ENCODE measurements at places on chromosomes 2 and 18.

GRCh38 chr2:101018934-101019333 lies 16.8 kb downstream of the RPL31 start:
- DNase-seq = no peak

DNA sequence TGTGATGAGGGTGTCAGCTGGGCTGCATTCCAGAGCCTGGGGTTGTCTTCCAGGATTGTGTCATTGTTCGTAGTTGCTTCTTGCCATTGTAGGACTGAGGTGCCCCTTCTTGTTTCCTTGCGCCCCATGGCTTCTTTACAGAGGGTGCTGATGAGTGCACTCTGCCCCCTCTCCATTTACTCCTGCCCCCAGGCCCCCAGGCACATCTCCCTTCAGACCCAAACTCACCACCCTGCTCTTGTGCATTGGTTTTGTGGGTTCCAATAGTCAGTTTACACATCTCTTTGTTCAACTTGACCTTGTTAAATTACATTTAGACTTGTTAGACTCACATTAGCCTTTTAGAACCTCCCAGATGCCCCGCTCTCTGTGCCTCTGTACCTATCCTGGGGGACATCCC lies 33.1 kb downstream of the HJURP start:
- DNase-seq = no peak

DNA sequence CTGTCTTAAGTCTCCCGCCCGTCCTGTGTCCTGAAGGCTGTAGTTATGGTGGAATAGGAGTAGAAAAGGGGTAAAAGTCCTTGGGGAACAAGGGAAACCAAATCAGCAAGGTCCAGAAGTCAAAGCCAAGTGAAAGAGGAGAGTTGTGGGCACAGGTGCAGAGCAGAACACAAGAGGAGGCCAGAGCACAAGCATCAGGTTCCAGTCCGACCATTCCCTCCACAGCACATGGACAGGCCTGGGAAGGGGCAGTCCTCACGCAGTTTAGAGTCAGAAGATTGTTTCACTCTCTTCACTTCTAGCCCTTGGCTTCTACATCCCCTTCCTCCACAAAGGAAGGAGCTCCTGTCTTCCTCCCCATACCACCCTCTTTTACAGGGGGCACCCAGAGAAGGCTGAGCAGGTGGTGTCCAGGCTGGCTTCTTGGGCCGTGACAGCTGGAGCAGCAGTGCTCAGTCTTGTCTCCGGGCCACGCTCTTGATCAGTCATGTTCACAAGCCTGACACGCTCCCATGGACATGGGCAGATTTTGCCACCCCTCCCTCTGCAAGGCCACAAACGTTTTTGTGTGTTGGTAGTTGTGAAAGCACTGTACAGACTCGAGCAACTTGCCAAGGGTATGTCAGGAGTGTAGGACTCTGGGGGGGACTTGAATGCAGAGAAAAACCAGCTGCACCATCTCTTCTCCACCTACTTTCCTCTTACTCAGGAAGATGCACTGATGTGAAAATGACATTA lies 138.5 kb upstream of the DAPL1 start:
- DNase-seq = no peak

DNA sequence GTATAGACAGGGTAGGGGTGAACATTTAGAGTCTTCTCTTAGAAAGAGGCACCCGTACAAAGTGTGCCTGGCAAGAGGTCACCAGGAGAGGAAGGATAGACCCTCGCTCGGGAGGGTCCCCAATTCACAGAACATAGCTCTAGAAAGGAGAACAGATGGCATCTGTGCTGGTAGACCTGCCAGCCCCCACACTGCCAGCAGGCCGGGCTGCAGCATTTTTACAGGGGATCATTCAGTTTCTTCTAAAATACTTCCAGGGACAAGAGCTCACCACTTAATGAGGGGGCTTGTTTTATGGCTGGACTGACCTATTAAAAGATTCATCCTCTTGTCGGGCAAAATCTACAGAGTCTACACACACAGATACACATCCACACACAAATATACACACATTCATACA lies 149.9 kb downstream of the SEPTIN10 start:
- no peak for DNase-seq

DNA sequence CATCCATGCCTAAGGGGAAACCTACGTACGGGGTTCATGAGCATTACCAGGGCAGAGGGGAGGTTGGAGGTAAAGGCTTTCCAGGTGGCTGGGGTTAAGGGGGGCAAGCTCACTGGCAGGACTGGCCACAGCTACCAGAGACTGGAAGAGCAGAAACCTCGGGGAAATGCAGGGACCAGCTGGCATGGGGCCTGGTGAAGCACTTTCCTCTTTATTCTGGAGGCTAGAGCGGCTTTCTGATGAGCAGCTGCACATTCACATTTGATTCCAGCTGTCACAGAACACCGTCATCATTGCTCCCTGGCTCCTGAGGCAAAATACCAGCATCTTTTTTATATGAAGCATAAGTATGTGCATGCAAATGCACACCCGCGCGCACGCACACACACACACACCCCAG lies 28.7 kb upstream of the LRRC30 start:
- no peak for DNase-seq

DNA sequence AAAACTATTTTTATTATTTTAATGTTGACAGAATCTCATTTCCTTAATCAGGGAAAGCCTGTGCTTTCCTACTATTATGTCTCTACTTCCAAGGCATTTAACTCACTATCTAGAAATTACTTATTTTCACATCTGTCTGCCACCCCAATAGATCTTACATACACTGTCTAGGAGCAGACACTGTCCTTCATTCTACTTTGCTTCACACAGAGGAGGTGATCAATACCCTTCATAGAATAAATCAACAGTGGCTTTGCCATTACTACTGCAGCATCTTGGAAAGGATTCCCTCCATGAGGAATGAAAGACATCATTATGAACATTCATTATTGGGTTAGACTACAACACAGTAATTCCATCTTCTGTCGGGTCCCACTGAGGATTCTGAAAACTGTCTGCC lies 31.7 kb downstream of the CDH20 start:
- no peak for DNase-seq

GRCh38 chr18:79169958-79170555 lies 100.9 kb downstream of the ATP9B start:
- peak; percentile 37 for DNase-seq

GRCh38 chr2:16055848-16056580 lies 115.7 kb downstream of the MYCN start:
- no peak for DNase-seq

GRCh38 chr2:117064021-117064420 lies 750.5 kb upstream of the DDX18 start:
- no peak for DNase-seq

GRCh38 chr18:183769-184168 lies 25.4 kb downstream of the USP14 start:
- peak; percentile 10 for DNase-seq

DNA sequence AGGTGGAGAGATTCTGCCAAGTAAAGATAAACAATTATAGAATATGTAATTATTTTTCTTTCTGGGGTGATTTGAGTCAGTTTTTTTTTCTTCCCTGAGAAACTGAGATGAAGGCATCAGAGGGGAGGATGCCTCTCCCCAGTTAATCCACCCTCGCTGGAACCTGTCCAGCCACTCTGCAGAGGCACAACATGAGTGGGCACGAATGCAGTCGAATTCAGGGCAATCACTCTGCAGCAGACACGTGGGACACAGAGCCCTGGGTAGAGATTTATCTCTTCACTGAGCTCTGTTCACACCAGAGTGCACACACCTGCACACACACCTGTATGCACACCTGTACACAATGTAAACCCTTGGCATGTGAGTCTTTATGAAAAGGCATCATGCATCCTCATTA lies 154.2 kb downstream of the DCDC2C start:
- no peak for DNase-seq

DNA sequence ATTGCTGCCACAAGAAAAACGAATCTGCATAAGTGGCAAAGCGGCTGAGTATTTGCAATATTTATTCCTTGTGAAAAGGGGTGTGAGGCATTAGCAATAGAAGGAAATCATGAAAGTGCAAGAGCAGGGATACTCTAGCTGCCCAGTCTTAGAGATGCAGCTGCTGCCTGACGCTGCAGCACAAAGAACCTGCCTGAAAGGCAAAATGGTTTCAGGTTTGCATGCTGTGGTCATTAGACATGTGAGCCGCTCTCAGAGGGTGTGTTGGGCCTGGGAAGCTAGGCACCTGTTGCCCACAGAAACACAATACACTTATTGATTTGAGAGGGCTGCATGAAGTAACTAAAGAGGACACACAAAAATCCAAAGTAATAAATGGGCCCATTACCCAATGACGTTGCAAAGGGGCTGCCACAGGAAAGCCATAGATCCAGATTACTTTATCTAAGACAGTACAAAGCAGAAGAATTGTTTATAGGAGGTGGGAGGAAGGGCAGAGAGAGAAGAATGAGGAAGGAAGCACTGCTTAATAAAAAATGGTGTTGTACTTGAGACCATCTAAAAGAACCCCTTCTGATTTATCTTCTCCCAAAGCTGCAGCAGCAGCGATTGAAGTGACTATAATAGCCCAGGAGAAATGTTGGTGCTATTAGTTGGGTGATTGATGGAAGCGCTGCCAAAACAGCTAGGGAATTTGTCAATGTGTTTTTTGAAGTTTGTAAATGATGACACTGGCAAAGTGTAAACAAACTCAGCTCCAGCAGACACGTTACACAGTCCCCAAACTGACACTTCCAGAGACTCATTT lies 492.4 kb upstream of the ACVR2A start:
- DNase-seq = no peak

- no peak for DNase-seq
Observed at GRCh38 chr2:203200866-203201265, 38.0 kb upstream of the CYP20A1 start.

- DNase-seq = peak; percentile 26
Observed at GRCh38 chr2:226544596-226545210, 254.9 kb downstream of the IRS1 start.

- DNase-seq = no peak
Observed at GRCh38 chr2:156947261-156947660, 310.2 kb upstream of the GALNT5 start.

- no peak for DNase-seq
Observed at GRCh38 chr18:62518460-62519375, 4.1 kb upstream of the ZCCHC2 start.

DNA sequence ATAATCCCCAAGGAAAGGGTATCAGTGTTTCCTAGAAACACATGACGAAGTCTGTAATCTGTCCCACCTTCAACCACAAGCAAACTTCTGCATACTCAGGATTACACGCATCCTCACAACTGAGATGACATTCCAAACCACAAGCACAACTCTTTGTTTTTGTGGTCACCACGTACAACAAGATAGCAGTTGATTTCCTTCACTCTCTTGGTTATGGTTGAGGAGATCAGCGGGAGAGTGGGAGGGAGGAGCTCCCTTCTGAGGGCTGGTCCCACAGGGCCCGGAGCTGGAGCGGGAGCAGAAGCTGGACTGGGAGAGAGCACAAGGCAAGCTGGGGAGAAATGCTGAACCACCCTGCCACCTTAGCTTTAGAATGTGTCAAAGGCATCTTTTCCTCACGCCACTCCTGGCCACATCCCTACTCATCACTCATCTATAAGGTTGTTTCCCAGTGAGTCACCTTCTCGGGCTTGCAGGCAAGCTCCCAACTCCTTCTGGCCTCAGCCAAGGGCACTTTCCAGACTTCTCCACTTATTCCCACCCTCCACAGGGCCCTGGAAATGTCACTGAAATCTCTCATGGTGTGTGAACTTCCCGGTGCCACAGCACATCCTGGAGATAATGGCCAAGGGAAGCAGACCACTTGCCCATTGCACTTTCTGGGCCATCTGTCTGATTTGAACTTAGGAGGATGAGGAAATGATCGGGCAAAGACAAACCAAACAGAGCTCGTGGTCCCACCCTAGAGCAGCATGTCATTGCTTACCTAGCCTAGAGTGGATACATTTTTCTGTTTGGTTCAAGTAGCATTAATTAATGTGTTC lies 98.9 kb upstream of the LGALSL start:
- DNase-seq = peak; percentile 78

- peak; percentile 47 for DNase-seq
Observed at GRCh38 chr2:215461836-215462532, 26.1 kb upstream of the FN1 start.

- DNase-seq = no peak
Observed at GRCh38 chr18:26459340-26459739, 89.0 kb downstream of the KCTD1 start.

- no peak for DNase-seq
Observed at GRCh38 chr2:62459106-62459505, 46.9 kb downstream of the TMEM17 start.

GRCh38 chr18:23824240-23824639 lies 135.0 kb downstream of the LAMA3 start:
- no peak for DNase-seq

- peak; percentile 80 for DNase-seq
Observed at GRCh38 chr2:196331143-196331542, 159.8 kb upstream of the STK17B start.

- no peak for DNase-seq
Observed at GRCh38 chr2:197982565-197982964, 178.2 kb downstream of the PLCL1 start.

GRCh38 chr2:11092701-11093335 lies 62.4 kb upstream of the SLC66A3 start:
- DNase-seq = no peak

DNA sequence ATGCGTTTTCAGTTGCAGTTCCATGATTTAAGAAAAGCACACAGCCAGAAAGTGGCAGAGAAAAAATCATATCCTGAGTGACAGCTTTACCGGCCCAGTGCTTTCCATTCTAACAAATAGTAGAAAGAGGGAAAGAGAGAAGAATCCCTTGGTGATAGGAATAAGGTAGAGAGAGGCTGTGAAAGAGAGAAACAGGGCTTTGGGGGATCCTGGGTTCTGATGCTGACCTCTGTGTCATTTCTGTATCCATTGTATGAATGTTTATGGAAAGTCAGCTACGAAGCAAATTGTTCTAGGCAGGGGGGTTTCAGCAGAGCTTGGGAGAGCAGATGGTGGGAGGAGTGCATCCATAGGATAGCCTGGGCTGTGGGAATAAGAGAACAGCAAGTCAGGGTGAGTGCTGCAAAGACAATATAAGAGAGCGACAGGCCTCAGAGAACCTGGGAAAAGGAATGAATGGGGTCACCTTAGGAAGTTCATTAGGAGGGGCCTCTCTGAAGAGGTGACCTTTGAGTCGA lies 203.4 kb upstream of the TNP1 start:
- no peak for DNase-seq

DNA sequence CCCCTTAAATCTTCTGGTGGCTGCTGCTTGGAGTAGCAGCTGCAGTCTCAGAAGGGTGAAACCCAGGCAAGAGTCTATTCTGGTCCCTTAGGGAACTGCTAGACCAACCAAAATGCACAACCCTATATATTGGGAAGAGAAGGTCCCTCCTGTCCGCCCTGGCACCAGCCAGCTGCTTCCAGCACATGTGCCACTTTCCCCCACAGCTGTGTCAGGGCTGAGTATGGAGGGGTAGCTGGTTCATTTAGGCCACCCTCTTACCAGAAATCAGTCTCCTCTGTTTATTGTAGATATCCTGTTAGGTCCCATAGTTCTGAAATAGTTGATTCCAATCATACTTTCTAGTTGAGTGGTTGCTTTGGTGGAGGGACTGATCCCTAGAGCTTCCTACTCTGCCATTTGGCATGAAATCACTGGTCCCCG lies 68.9 kb downstream of the BIRC6 start:
- DNase-seq = peak; percentile 82

GRCh38 chr2:118859157-118859770 lies 11.8 kb upstream of the EN1 start:
- DNase-seq = no peak

- peak; percentile 32 for DNase-seq
Observed at GRCh38 chr18:34834897-34835296, 124.8 kb downstream of the DTNA start.

- no peak for DNase-seq
Observed at GRCh38 chr2:78202986-78203670, 681.0 kb upstream of the LRRTM4 start.

- no peak for DNase-seq
Observed at GRCh38 chr2:157329524-157329923, 3.9 kb upstream of the ERMN start.

- DNase-seq = peak; percentile 37
Observed at GRCh38 chr18:73283788-73284187, 416.0 kb upstream of the NETO1 start.
